ENCODE measurements at places on chromosomes 1 and 21. TPM values are rescaled to one million over a fixed set of nuclear protein-coding genes. Genes with fewer than 3 reads are reported as not detected.

Gene CDA
- total RNA-seq = 2.6 TPM

Gene TPTE
- total RNA-seq = not detected

Gene PTPRU
- 84.0 TPM for total RNA-seq

Gene CHIA
- not detected for total RNA-seq

Gene ATP1A2
- not detected for total RNA-seq
